Kasumi-1 (cell line): ENCODE measurements at places on chromosomes 12 and 14.

- DNase-seq = no peak
Measured at GRCh38 chr12:89874146-89874545, 165.5 kb upstream of the ATP2B1 start.

DNA sequence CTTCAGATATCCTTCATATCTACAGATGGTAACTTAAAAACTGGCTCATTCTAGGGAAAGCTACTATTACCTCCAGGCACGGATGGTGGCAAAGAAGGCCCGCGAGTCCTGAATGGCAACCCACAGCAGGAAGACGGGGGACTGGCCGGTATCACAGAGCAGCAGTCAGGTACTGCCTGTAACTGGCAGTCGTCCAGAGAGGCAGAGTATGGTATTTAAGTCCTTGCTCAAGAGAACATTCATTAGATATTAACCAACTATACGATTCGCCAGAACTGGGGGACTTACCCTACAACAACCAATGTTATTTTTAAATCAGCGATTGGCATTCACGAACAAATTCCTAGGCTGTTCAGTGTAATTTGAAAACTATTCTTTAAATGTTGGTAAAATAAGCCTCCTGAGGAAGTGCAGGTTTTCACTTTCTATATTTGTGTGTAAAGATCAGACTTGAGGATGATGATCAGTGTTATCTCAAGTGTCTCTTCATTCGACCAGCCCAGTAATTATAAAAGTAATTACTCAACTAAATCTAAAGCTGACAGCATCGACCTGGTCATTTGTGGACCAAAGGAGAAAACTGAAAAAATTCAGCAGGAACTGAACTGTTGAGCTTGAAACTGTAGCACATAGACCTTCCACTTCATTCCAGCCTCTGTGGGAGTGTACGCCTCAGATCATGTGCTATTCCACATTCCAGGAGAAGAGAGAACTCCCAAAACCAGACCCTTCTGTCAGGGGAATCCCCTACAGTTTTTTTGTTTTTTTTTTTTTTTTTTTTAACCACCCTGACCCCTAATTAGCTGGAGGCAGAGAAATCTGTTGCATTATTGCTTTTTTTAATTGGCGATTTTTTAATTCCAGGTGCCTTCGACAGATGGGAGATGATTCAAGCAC lies 75.6 kb downstream of the ESR2 start:
- DNase-seq = no peak

GRCh38 chr14:93857500-93858283 lies 69.4 kb upstream of the PRIMA1 start:
- no peak for DNase-seq

DNA sequence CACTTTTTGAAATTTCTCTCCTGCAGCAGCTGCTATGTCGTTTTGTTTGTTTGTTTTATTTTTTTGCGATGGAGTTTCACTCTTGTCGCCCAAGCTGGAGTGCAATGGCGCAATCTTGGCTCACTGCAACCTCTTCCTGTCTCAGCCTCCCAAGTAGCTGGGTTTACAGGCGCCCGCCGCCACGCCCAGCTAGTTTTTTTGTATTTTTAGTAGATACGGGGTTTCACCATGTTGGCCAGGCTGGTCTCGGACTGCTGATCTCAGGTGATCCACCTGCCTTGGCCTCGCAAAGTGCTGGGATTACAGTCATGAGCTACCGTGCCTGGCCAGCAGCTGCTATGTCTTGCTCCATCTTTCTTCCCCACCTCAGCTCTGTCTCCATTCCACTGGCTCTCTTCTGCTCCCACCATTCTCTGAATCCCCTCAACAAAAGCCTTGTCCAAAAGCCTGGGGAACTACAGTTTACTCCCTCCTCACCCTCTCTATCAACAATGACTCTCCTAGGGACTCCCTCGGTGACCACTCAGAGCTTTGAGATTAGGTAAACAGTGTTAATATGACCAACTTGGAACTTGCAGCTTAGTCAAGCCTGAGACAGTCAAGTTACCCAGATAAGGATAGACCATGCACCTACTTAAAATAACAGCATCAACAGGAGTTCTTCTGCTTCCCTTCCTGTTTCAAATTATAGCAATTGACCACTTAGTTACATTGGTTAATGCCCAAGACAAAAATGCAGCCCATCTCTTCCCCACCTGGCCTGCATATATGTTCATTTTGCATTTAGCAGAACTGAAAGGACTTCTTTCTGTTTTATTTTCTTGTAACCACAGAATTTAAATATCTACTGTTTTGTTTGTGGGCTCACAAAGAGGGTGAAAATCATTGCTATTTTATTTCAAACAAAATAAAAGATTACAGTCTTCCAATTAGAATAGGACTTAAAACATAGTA lies 189.0 kb upstream of the AMIGO2 start:
- no peak for DNase-seq

GRCh38 chr14:49679271-49679670 lies 8.7 kb downstream of the POLE2 start:
- no peak for DNase-seq
